ENCODE measurements at places on chromosomes 4 and X.

GRCh38 chr4:79576429-79576753, 168.4 kb upstream of the GK2 start:
- DNase-seq: no peak

DNA sequence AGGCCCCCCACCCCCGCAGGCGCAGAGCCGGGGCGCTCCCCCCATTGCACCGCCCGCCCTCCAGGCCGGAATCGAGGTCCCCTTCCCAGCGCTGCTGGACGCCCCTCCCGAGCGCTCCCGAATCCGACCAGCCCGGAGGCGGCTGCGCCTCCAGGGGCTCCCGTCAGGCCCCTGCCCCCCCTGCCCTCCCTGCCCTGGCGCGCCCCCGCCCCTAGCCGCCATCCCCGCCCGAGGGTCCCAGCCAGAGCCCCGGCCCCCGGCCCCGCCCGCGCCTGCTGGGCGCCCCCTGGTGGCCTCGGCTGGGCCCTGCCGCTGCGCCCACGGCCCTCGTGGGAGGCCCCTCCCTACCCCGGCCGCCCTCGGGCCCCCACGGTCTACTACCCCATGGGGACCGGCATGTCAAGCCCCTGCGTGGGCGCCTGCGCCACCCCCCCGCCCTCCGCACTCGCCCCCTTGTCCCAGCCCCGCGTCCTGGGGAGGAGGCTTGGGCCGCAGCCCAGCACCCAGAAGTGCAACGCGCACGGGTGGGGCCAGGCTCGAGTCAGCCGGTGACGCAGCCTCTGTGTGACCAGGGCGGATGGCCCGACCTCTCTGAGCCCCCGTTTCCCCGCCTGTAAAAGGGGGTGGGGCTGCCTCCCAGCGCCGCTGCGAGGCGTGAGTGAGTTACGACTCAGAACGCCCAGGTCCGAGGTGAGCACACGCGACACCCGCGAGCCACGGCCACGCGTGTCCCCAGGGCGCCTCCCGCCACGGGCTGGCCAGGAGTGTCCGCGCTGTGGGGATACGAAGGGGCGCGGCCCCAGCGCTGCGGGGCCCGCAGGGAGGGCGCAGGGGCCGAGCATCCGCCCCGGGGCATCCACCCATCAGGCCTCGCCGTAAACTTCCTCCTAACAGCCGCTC, 104.9 kb downstream of the FAM53A start:
- DNase-seq: peak; percentile 87

DNA sequence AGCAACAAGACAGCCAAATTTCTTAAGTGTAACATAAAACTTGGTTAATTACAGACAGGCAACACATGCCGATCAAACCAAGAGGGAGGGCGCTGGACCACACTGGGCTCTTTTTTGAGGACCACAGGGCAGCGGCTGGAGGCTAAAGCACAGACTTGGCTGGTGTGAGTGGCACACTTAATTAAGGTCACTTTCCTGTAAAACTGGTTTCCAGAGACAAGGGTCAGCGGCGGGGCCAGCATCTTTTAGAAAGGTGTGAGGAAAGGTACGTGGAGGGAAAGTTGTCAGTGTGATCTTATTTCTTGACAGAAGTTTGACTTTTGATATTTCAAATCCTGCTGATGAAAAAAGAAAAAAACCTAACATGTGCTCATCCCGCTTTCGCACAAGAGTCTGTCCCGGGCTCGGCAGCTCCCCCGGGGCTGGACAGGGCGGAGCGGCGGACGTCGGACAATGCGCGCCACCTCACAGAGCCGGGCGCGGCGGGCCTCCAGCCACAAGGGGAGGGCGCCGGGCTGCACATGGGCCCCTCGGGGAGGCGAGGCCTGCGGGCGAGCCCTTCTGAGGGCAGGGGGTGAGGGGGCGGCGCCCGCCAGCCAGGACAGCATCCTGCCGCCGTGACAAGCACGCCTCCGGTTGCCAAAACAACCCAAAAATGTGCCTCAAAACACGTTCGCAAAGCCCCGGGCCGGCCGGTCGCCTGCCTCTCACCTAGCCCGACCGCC, 660 bp upstream of the HSPA4L start:
- peak; percentile 46 for DNase-seq

GRCh38 chr4:73841243-73841925, 4.9 kb downstream of the CXCL6 start:
- DNase-seq: no peak

DNA sequence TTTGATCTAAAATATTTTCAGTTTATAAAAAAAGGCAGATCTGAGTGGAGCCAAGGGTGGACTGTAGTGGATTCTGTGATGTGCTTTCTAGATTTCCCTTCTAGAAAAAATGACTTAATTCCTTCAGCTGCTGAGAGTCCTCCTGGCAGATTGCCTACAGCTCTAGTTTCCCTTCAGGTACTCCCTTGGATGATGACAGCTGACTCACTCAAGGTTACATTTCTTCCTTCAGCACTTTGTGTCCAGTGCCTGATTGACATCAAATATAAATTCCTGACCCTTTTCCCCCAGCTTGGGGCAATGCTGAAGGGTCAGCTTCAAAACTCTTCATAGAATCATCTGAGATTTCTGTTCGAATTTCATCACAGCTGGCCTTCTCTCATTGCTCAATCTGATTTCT, 161.7 kb downstream of the EMCN start:
- DNase-seq: no peak

GRCh38 chr4:183988874-183989273, 83.8 kb downstream of the STOX2 start:
- DNase-seq: no peak

DNA sequence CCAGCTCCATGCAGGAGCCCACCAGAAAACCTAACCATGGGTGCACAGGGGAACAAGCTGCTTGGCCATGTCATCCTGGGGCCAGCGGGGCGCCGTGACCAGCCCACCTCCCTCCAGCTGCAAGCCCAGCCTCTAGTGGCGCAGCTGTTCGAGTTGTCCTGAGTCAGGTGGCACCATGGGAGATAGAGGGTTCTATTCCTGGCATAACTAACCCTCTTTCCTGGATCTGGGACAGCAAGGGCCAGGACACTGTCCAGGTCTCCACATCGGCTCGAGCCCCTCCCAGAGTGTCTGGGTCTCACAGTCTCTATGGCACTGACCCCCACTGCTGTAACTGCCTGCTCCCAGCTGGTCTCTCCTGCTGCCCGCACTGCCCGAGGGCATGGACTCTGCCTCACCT, 16.7 kb downstream of the ABLIM2 start:
- DNase-seq: no peak

DNA sequence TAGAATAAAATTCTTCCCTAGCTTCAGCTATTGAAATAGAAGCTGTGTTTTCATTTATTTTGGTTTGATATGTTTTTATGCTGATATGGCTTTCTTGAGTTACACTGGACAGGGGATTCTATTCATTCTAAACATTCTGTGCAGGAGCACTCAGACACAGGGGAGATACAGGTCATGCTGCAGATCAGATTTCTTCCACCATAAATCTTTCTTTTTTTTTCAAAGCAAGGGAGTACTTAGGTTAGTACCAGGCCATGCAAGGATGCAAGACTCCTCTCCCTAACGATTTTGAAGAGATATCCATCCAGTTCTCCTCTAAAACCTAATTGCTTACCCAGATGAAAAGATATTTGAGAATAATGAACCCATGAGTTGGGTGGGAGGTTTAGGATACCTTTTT, 21.4 kb downstream of the ETDC start:
- DNase-seq: no peak

DNA sequence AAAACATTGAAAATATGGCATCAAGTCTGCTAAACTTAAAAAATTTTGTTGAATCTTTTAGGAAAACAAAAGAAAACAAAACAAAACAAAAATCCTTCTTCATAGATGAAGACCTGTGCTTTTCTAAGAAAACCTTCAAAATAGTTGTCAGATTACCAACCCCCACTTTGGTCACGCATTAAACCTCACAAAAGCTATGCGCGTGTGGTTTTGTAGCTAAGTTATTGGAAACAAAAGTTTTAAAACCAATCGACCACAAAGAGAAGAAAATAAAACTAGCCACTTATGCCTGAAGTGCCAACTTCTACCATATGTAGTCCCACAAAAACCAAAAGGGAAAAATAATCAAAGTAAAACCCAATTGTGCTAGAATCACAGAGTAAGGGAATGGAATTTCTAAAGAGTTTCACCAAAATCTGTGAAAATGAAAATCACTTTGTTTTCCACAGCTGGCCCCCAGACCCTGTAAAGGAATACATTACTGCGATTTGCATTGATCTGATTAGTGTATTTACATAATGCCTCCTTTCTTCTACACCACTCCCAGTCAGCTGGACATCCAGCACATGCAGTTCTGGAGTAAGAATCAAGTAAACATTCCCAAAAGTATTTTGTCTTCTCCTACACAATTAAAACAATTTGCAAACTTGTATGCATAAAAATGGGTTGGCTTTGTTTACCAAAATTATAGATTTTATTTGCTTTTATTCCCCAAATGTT, 330.1 kb upstream of the DKK2 start:
- DNase-seq: no peak

DNA sequence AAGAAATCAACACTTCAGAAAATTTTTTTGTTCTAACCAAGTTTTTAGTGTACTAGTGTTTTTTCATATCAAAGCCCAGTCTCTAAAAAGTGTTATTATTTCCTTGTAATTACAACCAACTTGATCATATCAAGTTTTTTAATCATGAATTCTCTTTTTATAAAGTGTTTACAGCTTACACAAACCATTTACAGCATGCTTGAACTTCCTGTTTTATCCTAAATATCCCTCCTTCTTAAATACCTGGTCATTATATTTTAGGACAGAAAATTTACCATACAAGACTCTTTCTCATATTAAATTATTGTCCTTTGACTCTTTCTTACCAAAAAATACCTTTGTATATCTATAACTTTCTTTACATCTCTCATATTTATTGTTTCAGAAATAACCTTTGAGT, 89.4 kb upstream of the NPY2R start:
- no peak for DNase-seq

DNA sequence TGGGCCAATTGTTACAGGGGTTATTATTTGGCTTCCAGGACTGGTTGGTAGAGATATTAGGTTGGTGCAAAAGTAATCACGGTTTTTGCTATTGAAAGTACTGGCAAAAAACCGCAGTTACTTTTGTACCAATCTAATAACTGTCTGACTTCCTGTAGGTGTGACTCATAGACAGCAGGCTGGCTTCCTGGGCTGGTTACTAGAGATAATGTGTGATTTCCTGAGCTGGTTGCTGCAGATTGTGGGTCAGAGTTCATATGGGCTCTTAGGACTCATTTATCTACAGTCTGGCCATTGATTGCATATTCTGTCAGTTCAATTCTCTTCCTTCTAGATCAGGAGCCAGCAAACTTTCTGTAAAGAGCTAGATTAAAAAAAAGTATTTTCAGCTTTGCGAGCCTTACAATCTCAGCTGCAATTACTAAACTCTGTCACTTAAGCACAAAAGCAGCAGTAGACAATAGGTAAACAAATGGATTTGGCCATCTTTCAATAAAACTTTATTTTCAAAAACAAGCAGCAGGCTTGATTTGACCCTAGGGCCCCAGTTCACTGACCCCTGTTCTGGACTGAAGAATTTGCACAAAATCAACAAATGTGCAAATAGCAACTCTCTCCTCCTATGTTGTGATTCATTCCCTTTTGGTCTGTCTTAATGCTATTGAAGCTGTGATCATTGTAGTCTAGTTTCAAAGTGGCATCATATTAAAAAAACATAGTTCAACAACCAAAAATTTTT, 50.8 kb upstream of the BOD1L1 start:
- no peak for DNase-seq

DNA sequence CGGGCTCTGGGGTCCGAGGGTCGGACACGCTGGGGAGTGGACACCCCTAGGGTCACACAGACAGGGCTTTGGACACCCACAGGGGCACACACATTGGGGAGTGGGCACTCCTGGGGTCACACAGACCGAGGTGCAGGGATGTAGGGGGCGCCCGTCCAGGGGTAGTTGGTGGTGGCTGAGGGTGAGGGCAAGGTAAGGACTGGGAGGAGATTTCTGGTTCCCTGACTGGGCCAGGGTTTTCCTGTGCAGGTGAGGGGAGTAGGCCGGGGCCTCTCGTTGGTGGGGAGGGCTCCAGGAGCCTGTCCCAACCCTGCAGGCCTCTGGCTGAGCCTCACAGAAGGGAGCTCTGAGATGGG, 21.9 kb upstream of the WDR45 start:
- no peak for DNase-seq

- DNase-seq: no peak
Measured at GRCh38 chrX:42248226-42248625, 324.9 kb upstream of the CASK start.

DNA sequence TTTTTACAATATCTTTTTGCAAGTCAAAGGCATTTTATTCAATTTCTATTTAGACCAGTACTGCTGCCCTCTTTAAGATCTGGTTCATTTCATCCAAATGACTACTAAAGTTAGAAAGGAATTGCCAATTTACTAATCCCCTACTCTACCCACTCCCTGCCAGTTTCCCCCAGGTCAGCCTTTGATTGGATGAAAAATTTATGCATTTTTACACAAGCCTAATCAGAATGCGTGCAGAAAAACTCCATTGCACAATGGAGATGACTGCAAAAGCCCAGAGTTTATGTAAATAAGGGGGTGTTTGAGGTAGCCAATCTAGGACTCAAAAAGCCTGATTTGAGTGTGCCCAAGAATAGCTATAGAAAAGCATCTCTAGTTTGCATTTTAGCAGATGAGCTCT, 310.6 kb downstream of the PABPC4L start:
- no peak for DNase-seq

DNA sequence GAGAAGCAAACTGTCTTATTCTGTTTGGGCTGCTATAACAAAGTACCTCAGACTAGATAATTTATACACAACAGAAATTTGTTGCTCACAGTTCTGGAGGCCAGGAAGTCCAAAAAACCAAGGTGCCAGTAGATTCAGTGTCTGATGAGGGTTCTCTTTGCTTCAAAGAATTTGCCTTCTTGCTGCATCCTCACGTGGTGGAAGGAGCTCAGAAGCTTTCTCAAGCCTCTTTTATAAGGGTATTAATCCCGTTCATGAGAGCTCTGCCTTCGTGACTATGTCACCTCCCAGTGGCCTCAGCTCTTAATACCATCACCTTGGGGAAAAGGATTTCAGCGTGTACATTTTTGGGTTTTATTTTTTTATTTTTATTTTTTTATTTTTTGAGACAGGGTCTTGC, 20.1 kb downstream of the CA5B start:
- DNase-seq: no peak

GRCh38 chr4:173025131-173025530, 143.5 kb upstream of the GALNT7 start:
- peak; percentile 61 for DNase-seq

- no peak for DNase-seq
Measured at GRCh38 chrX:48924270-48924669, 5.4 kb upstream of the PIM2 start.

GRCh38 chrX:148620023-148620422, 119.6 kb downstream of the AFF2 start:
- DNase-seq: no peak

- no peak for DNase-seq
Measured at GRCh38 chrX:17067534-17067933, 121.1 kb downstream of the REPS2 start.

All from hepatic stellate cell (primary cell).